Adipocyte (in vitro differentiated cells): ENCODE measurements at places on chromosomes 11 and 22.

- DNase-seq: no peak
These were observed 156.7 kb downstream of the CTTN start for GRCh38 chr11:70555078-70555477.

- DNase-seq: no peak
These were observed 18.9 kb upstream of the IL17REL start for GRCh38 chr22:50031189-50032091.

DNA sequence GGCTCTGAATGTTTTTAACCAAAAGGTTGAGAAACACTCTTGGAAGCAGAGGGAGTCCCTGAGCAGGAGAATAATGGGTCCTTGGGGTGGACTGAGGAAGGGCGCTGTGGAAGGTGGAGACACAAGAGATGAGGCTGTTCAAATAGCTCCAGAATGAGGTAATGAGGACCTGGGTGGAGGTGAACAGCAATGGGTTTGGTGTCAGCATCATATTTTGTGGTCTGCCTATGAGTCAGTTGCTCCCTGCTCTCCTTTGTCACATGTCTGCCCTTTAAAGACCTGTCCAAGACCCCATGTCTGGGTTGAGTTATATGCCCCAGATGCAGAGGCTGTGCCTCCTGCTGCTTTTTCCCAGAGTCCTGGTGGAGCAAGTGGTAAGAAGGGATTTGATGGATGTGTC, 113.6 kb downstream of the BARX2 start:
- DNase-seq: no peak

DNA sequence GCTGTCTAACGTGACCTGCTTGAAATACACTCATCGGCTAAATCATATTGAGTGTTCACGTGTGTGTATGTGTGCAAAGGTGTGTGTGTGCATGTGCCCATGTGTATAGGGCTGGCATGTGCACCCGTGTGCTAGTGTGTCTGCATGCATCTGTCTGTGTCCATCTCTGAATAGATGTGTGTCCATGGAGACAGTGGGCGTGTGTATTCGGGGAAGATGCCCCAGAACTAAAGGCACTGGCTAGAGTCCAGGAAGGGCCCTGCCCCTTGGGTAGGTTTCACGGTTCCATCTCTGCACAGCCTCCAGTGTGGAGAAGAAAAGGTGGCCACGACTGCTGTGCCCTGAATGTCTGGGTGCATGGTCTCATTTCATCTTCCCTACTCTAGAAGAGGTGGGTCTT, 220.3 kb downstream of the MN1 start:
- no peak for DNase-seq

DNA sequence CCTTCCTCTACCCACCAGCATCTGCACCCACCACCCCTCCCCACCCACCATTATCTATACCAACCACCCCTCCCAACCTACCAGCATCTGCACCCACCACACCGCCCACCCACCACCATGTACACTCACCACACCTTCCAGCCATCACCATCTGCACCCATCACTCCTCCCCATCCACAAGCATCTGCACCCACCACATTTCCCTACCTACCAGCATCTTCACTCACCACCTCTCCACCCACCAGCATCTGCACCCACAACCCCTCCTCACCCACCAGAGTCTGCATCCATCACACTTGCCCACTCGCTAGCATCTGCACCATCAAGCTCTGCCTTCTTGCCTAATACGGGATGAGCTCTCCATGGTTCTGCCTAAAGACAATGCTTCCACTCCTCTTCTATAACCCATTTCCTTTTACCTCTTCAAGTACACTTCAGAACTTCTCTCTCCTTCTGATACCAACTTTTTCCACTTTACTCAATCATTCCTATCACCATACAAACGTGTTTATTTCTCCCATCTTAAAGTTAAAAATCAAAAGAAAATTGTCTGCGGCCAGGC, 2.4 kb upstream of the FSHB start:
- no peak for DNase-seq

DNA sequence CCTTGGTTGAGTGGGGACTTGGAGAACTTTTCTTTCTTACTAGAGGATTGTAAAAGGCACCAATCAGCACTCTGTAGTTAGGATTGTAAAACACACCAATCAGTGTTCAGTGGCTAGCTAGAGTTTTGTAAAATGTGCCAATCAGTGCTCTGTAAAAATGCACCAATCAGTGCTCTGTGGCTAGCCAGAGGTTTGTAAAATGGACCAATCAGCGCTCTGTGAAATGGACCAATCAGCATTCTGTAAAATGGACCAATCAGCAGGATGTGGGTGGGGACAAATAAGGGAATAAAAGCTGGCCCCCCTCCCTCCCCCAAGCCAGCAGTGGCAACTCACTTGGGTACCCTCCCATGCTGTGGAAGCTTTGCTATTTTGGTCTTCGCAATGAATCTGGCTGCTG, 5.5 kb upstream of the DRG1 start:
- DNase-seq: no peak

- DNase-seq: no peak
These were observed 618.9 kb downstream of the BRD1 start for GRCh38 chr22:49208768-49209252.

DNA sequence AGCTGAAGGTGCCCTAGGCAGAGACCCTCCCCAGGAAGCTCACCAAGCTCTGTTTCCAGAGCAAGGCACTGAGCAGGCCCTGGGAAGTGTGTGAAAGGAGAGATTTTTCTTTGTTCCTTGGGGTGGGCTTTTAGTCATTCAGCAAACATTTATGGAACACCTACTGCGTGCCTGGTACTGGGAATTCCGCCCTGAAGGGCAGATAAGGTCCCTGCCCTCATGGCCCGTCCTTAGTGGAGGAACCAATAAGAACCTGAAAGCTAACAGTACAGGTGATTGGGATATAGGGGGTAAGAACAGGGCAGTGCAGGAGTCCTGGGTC, 3.9 kb downstream of the TMEM134 start:
- DNase-seq: no peak

GRCh38 chr22:50269970-50270665, at the start of gene MAPK11:
MAPK11 (minus strand) TSS chr22:50270380; CDS start chr22:50270292, 88 bp downstream.
- DNase-seq: peak; percentile 76

DNA sequence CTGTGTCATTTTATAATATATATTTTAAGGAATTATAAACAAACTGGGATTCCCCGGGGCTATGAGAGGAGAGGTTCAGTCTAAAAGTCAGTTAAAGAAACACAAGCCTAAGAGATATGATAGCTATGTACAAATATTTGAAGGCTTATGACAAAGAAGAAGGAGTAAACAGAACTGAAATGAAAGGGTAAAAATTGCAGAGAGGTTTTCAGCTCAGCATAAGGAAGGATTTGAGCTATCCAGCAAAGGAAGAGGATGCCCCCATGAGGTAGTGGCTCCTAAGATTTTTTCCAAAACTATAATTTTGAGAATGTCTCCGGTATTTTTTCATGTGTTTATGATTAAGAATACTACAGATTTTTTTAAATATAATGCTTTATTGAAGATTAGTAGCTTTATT, 57.9 kb upstream of the ANGPTL5 start:
- DNase-seq: peak; percentile 68

GRCh38 chr22:43777286-43777685, 34.8 kb downstream of the EFCAB6 start:
- DNase-seq: peak; percentile 81

DNA sequence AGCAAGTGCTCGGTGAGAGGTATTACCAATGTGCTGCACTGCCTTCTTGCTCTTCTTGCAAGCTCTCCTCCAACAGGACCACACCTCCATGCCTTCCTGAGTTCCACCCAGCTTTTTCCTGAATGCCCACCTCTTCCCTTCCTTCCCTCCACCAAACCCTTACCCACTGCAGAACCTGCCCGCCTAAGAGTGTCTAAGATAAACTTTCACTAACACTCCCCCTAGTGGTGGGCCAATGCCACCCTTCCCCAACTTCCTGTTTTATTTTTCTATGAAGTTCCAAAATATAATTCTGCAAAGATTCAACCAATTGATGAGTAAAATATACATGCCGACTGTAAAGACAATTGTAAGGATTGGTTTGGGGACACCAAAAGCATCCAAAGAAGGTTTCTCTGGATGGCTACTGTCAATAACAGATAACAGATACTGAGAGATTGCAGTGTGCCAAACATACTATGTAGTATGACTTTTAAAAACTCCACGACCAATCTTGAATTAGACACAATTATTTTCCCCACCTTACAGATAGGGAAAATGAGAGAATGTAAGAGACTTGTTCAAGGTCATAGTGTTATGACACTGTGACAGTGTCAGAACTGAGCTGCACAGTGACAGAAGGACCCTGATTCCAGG, 38.6 kb upstream of the BMAL1 start:
- peak; percentile 77 for DNase-seq

DNA sequence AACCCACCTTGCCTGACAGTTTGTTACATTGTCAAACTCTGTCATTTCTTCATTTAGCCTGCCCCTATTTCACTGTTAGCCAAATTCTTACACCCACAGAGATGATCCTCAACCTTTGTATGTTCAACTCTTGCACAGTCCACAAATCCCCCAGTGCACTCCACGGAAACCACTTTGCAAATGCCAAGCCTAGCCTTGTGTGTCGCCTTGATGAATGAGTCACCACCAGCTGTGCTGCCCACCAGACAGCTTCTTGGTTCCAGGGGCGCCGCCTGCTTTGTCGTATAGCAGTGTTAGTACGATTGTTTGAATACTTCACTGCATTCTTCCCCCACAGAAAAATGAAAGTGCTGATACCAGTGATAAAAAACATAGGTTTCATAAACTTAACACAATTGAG, 686.3 kb downstream of the NTM start:
- peak; percentile 86 for DNase-seq

- DNase-seq: no peak
These were observed 25.5 kb downstream of the NAV2 start for GRCh38 chr11:19738124-19738523.

- DNase-seq: peak; percentile 49
These were observed 1.0 kb downstream of the ADAMTS15 start for GRCh38 chr11:130449310-130449990.

DNA sequence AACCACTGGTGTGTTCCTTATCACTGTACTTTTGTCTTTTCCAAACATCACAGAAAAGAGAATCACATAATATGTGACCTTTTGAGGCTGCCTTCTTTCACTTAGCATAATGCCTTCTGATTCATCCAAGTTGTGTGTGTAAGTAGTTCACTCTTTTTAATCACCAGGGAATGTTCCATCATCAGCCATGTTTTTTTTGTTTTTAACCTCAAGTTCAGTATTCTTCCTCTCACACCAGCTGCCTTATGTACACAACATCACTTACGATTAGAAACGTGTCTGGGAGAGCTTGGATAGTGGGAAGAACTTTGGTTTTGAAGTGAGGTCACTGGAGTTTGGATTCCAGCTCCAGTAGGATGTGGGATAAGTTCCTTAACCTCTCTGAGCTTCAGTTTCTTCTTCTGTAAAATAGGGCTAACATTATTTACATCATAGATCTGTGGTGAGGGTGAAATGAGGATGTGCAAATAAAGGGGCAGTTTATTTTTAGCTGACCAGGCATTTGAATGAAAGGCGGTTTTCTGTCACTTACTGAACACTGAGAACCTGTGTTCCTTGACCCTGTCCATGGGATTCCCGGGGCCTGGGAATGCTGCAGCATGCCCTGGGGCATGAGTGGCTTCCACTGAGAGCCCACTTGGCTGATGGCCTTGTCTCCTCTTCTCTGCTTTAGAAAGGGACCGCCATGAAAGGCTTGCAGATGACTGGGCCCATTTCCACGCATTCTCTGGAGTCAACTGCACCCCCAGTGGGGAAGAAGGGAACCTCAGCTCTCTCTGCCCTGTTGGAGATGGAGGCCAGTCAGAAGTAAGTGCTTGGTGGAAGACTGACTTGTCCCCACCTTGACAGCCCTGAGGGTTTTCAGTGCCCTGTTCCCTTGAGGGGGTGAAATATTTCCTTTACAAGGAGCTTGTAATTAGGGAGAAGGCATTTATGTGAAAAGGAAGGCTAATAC, 92.6 kb downstream of the DEPDC5 start:
- no peak for DNase-seq

- DNase-seq: no peak
These were observed 91.9 kb downstream of the WT1 start for GRCh38 chr11:32343325-32344008.

- DNase-seq: peak; percentile 40
These were observed 261.1 kb downstream of the SBF2 start for GRCh38 chr11:10032935-10033334.

GRCh38 chr22:45051419-45051818, 41.6 kb upstream of the PHF21B start:
- no peak for DNase-seq

- DNase-seq: no peak
These were observed 17.2 kb downstream of the FRMD8 start for GRCh38 chr11:65403607-65404121.

- peak; percentile 31 for DNase-seq
These were observed 701 bp downstream of the TMEM216 start for GRCh38 chr11:61392981-61393595.

- DNase-seq: no peak
These were observed 142.4 kb downstream of the CACNA1I start for GRCh38 chr22:39712751-39713525.

DNA sequence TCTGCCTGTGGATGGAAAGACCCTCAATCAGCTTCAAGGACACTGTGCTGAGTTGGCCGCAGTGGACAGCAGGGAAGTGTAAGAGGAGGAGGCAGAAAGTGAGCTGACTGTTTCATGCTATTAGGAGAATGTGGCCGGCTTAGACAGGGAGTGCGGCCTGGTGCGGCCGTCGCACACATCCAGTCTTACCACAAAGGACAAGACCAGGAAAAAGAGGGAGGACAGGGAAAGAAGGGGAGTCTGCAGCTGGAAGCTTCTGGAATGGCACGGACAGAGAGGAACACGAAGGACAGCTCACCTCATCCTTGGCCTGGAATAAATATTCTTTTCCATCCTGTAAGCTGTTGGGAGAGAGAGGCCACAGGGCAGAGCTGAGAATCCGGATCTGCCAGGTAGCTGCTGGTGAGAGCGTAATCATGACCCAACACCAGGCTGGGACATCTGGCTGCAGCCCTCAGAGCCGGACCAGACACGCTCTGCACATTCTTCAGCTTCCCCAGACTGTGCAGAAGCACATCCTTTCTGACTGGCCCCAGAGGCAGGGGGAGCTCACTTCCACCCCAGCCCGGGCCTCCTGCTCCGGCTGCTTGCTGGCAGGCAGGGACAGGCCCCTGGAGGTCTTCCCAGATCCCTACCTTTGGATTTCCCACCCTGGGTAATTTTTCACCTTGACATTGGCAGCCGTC, 8.6 kb upstream of the RBM4B start:
- peak; percentile 15 for DNase-seq

DNA sequence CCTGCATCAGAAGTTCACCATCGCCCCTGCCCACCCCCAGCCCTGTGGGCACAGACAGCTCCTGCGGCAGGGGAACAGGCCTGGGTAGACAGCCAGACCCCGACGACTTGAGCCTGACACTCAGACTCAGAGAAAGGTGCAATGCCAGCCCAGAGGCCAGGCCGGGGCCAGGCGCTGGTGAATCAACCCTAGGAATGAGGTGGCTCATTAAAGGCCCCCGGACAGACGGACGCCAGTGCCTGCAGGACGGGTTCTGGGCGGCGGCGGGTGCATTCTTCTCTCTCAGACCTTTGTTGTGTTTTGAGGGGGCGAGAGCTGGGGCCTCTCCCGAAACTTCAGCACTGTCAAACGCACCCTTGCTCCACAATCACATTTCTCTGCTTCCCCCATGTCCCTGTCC, 5.6 kb downstream of the OVOL1 start:
- no peak for DNase-seq

- no peak for DNase-seq
These were observed 8.1 kb upstream of the PDE3B start for GRCh38 chr11:14635546-14635945.

GRCh38 chr11:78379039-78379670, 38.5 kb downstream of the GAB2 start:
- DNase-seq: no peak
